ENCODE measurements at places on chromosomes 6 and 20.

GRCh38 chr6:14728396-14729024 lies 517.4 kb upstream of the JARID2 start:
- peak; percentile 97 for DNase-seq

- peak; percentile 18 for DNase-seq
Observed at GRCh38 chr6:42451333-42452170, at the start of gene TRERF1. TSS of gene TRERF1 (minus strand) at chr6:42451926. CDS start at chr6:42269590, 182,336 bp downstream.

- DNase-seq, result no peak
Observed at GRCh38 chr6:41580690-41581089, 34.5 kb downstream of the FOXP4 start.

GRCh38 chr20:47529840-47530239 lies 28.2 kb downstream of the NCOA3 start:
- no peak for DNase-seq

- DNase-seq, result no peak
Observed at GRCh38 chr20:58815448-58815847, 35.3 kb downstream of the GNAS-AS1 start.

DNA sequence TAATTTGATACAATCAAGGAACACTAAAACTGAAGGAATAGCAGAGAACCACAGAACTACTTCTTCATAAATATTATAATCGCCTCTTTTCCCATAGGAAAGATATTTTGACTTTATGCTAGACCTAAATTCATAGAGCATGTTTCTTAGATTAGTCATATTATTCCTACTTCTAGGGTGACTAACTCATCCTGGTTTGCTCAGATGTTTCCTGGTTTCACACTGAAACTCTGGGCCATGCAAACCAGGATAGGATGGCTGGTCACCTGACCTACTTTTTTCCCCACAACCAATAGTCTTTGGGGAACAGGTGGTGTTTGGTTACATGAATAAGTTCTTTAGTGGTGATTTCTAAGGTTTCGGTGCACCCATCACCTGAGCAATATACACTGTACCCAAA lies 42.8 kb downstream of the MMS22L start:
- no peak for DNase-seq

DNA sequence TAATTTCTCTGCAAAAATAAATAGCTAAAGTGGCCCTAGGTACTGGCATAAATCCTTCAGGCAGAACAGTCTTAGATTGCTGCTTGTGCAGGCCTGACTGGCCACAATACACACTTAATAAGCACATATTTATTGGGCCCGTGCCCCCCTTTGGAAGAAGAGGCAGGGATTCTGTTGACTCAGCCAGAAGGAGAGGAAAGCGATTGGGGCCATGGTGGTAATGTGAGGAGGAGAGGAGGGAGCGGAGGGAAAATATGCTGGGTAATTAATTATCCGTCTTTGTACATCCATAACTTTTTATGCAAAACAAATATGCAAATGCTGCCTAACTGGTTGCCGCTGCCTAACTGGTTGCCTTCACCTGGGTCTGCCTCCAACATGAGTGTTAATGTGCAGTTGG lies 36.2 kb downstream of the CD40 start:
- DNase-seq, result no peak

DNA sequence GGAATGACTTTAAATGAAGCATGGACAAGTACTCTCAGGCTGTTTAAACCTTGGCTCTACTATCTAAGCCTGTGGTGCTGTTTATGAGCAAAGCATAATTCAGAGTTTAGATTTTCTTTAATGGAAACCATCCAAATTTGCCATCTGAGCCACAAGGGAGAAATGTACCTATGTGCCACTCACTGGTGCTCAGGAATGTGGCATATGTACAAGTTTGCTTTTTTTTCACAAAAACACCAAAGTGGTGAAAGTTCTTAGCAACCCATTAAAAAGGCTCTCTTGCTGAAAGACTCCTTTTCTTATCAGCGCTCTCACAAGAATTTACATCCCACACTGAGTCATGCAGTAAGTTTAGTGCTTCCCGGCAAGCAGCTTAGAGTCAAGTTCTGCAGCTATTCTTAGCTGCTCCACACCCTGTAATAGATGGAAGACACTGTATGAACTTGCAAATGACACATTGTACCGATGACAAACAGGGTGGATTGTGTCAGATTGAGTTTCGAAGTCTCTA lies 57.3 kb upstream of the MLIP start:
- DNase-seq, result no peak

DNA sequence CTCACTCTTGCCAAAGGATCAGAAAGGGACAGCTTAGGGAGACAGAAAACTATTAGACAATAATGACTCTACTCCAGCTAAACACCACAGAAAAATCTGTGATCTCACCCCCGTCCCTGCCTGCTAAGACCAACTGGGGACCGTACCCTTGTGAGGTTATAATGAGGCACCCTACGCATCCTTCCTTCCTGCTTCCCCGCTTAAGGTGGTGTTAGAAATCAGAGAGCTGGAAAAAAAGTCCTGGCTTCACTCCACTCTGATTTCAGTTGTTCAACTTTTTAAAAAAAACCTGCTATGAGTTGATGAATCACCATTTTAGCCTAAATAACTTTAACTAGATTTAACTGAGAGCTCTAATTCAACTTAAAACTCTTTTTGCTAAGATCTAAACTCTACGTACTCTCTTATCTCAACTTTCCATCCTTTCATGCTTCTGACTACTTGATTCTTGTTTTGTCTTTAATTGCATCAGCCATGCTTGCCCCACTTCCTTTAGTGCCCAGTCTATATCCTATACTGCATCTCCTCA lies 35.8 kb upstream of the TMEM14A start:
- DNase-seq, result no peak

DNA sequence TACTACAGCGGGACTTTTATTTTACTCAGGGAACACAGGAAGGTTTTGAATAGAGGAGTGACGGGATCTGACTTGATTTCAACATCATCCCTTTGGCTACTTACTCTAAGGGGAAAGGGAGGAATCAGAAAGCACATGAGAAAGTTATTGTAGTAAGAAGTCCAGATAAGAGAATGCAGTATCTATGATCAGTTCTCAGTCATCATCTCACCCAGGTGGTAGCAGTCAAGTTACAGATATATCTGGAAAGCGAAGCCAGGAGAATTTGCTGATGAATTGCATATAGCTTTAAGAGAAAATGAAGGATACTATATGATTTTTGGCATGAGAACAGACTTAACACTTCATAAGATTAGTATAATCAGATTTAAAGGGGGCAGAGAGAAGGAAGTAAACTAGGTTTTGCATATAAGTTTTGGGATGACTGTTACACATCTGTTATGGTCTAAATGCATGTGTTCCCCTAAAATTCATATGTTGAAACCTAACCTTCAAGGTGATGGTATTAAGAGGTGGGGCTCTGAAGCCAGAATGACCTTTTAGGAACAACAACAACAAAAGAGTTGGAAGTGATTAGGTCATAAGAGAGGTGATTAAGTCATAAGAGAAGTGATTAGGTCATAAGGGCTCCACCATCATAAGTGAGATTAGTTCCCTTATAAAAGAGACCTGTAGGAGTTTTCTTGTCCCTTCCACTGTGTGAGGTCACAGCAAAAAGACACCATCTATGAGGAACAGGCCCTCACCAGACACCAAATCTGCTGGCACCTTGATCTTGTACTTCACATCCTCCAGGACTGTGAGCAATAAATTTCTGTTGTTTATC lies 6.7 kb downstream of the RAD21L1 start:
- DNase-seq, result no peak
